ENCODE measurements at places on chromosomes 2 and 18.

- peak; percentile 31 for DNase-seq
Observed at GRCh38 chr2:128215897-128216642, 102.6 kb downstream of the HS6ST1 start.

GRCh38 chr18:79697976-79698375 lies 18.4 kb downstream of the CTDP1 start:
- DNase-seq: no peak

- no peak for DNase-seq
Observed at GRCh38 chr2:206158563-206159345, 490 bp downstream of the NDUFS1 start.

DNA sequence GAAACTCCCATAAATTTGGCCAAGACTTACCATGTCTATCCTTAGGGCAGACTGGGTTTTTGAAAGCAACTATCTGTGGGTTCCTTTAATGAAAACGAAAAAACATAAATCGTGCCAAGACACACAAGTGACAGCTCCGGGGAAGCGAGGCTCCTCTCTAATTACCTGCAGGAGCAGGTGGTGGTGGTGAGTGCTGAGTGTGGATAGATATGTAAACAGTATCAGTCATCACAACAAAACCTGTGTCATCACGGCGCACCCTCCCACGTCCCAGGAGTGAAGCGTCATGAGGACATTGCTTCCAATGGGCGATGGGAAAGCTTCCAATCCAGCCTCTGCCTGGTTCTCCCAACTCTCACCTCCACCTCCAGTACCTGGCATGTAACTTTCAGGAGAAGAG lies 31.3 kb downstream of the ACKR3 start:
- DNase-seq: no peak

DNA sequence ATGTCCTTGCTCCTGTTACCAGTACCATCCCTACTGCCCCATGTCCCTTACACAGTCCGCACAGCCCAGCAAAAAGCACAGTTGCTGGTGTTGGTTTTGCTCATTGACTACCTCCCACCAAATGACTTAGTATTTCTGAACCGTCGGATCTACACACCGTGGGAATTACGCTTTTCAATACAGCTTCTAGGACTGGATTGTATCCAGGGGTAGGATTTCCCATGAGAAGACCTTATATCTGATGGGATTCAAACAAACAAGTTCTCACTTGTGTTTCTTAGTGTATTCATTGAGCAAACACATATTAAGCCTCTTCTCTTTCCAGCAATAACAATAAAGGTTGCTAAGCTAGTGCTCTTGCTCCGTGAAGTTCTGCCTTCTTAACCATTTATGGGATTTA lies 25.8 kb downstream of the TRAPPC12 start:
- no peak for DNase-seq

DNA sequence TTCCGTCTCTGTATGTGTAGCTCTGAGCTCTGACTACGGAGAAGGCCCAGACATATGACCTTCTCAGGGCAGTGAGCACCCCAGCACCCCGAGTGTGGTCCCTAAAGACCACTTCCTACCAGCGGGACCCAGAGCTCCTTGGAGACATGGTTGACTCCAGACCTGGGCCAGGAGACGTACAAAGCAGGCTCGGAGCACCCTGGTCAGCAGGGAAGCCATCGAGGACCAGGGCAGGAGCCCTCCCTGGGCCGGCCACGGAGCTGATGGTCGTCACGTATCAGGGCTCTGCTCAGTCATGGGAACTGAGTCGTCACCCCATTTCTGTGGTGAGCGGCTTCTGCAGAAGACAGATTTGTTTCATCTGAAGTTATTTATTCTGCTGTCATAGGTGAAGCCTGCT lies 12.8 kb upstream of the NEU4 start:
- DNase-seq: no peak

DNA sequence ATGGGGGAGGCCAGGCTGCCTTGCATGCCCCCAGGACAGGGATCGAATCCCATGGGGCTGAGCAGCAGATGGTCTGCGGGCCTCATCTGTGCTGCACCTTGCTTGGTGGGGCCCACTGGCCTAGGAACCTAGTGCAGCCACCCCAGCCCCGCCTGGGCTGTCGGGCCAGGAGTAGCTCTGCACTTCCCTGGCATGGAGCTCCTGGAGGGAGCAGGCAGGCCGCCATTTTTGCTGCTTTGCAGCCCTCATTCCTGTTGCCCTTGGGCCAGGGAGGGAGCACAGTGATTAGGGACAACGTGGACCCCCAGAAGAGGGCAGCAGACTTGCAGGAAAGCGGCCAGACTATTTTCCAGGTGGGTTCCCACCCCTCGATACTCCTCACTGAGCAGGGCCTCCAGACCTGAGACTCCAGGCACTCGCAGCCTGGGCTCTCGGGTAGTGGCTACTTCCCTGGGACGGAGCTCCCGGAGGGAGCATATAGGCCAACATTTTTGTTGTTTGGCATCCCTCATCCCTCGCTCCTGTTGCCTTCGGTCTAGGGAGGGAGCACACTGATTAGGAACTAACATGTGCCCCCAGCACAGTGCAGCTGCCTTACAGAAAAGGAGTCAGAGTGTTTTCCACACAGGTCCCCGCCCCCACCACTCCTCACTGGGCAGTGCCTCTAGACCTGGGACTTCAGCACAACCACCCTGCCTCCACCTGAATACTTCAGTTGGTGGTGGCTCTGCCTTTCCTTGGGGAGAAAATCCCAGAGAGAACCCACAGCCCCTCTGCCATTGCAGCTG lies 99.5 kb downstream of the MAIP1 start:
- no peak for DNase-seq

GRCh38 chr2:85684380-85684779 lies 9.8 kb upstream of the GNLY start:
- DNase-seq: no peak

DNA sequence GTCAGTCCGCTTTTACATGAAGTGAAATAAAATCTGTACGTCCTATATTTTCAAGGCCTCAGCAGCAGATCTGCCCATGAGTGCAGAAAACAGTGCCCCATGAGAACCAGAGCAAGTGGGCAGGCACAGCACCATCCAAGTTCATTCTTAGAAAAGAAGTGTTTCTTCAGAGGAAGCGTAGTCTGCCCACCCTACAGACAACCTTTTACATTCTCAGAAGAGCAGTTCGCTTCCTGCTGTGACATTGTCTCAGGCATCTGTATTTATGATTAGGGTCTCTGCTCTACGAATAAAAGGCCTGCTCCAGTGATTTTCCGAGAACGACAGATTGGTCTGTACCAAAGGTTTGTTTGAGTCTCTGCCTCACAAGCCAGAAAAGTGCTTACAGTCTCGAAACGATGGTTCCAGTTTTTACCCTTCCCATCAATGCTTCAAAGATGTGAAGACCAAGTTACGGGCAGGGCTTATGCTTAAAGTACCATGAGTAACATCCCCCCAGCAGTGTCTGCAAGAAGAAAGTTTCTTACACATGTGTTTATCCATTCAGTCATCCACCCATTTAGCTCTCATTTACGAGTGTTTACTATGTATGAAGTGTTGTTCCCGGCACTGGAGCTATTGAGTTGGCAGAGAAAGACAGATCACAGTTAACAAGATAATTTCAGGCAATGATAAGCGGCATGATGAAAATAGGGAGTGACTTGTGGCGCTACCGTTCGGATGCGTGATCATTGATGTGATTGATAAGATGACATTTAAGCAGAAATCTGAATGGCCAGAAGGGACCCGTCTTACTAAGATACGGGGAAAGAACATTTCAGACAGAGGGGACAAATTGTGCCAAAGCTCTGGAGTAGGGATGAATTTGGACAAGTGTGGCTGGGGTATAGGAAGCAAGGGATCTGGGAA lies 31.4 kb upstream of the CTLA4 start:
- DNase-seq: no peak

DNA sequence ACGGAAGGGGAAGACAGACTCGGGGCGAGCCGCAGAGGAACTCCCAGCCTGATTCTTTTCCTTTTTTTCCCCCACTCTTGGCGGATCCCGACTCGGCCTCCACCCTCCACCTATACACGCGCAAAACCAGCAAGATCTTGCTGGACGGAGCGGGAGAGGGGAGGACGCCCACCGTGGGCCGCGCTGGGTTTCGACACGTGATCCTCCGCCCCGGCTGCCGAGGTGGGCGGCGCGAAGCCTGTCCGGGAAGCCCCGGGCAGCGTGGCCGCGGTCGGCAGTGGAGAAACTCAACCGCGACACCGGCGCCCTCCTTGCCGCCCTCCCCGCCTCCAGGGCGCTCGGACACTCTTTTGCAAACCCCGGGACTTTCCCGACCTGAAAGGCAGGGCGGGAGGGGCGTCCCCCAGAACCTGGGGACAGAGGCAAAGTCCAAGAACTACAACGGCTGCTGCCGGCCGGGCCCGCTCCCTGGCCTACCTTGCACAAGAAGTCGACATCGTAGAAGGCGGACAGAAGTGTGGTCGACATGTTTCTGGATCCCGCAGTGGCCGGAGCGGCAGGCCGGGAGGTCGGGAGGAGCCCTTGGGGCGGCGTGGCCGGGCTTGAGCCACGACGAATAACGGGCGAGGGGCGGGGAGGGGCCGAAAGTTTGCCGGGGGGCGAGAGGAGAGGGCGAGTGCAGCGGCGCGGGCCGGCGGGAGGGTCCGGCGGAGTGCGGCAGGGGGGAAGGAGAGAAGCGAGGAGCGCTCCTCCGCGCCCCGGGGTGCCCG lies 433 bp downstream of the ZFP36L2 start:
- DNase-seq: peak; percentile 69

Data from RPMI8226 (cell line).